ENCODE measurements at places on chromosomes 13 and 19.

- no peak for DNase-seq
Observed at GRCh38 chr13:78102121-78102677, 183.6 kb upstream of the EDNRB start.

- no peak for DNase-seq
Observed at GRCh38 chr13:33636955-33637670, 180.8 kb upstream of the RFC3 start.

DNA sequence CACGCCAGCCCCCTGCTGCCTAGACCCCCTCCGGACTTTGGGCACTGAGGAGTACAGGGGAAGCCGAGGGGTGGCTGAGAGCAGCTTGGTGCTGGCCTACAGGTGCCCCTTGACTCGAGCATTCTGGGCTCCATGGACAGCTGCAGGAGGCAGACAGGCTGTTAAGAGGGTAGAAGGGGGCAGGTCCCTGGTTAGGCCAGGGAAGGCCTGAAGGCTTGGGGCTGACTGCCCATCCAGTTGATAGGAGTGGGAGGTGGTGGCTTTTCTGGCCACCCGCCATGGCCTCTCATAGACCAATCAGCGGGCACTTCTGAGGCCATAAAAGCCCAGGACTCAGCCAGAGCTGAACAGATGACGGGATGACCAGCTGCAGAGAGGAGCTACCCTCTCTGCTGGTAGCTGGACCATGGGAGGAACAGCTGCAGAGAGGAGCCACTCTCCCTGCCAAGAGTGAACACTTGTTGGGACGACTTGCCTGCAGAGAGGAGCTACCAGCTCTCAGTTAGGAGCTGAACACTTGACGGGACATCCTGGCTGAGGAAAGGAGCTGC is 10.7 kb upstream of the SUPT20H start:
- no peak for DNase-seq

GRCh38 chr13:35848336-35849255 is 282.6 kb downstream of the DCLK1 start:
- DNase-seq = no peak

- peak; percentile 78 for DNase-seq
Observed at GRCh38 chr13:109785141-109785891, 1.1 kb downstream of the IRS2 start.

- DNase-seq = no peak
Observed at GRCh38 chr19:17180997-17181702, 34.0 kb upstream of the USE1 start.

DNA sequence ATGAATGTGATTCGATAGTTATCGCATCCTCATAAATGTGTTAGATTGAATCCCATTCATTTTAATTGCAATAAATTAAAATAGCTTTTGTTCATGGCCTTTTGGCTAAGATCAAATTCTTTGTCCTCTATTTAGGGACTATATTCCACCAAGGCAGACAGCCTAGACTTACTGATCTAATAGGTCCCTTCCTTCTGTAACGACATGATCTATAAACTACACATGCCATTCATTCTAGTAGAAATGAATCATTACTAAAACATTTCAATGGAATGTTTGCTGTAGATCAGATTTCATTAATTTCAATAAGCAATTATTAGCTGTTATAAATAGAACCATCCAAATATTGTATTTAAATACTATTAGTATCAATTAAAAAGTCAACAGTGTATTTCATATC is 526.6 kb upstream of the KLHL1 start:
- no peak for DNase-seq

DNA sequence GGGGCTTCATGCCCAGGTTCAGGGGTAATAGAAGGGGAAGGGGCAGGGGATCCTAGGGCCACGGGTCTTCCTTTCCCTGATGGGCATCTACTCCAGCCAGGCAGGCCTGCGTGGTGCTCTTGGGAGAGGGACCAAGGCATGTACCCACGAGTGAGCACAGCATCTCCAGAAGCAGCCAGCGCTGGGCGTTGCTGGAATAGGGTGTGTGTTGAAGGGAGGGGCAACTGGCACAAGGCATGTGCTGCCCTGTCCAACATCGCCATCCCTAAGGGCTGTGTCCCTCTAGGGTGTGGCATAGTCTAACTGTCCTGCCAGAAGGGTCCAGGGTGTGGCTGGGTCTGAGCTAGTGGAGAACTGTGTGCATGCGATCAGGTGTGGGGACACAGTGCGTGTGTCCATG is 2.9 kb downstream of the NOTCH3 start:
- no peak for DNase-seq

DNA sequence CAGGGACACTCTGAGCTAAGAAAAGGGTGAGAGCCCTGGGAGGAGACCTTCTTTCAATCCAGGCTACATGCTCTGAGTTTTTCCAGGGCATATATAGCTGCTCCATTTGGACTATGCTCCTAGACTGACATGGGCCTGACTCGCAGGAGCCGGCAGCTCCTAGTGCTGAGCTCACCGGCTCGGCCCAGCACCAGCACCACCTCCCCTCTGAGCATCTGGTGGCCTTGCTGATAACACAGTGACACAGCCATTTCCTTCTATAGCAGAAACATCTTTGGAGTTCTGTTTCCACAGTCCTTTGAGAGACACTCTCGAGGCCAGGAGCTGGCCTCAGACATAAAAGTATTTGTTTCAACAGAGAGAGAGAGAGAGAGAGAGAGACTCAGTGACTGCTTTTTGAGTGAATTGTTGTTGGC is 184.9 kb downstream of the TM9SF2 start:
- DNase-seq = no peak

DNA sequence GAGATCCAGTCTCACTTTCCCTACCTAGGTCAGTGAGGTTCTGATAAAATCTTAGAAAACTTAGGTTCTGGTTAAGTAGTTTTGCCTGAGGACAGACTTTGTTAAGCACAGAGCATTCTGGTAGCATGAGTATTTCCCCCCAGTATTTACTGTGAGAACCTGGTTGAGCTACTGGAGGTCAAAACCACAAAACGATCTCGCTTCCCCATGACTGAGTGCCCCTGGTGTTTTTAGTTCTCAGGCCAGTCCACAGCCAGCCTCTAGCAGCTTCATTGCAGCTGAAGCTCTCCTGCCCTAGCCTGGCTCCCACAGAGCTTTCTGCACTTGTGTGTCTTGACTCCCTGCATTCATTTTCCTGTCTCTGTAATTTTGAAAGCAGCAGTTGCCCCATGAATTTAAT is 1138.2 kb downstream of the UQCRFS1 start:
- no peak for DNase-seq

GRCh38 chr13:113176280-113176679 is 17.8 kb downstream of the PROZ start:
- no peak for DNase-seq

DNA sequence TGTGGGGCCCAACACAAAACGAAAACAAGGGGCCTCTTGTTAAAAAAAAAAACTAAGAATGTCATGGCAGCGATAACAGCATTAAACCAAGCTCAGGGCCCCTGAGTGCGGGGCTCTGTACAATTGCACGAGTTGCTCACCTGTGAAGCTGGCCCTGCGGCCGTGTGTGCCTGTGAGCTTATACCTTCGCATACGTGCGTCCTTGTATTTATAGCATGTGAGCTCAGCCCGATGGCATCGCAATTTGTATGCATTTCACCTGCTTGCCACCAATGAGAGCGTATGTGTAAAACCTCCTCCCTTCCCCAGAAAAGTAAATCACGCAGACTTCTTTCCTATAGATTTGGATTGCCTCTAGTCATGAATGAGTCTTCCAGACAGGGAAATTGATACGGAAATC is 17.1 kb downstream of the HNRNPM start:
- no peak for DNase-seq

DNA sequence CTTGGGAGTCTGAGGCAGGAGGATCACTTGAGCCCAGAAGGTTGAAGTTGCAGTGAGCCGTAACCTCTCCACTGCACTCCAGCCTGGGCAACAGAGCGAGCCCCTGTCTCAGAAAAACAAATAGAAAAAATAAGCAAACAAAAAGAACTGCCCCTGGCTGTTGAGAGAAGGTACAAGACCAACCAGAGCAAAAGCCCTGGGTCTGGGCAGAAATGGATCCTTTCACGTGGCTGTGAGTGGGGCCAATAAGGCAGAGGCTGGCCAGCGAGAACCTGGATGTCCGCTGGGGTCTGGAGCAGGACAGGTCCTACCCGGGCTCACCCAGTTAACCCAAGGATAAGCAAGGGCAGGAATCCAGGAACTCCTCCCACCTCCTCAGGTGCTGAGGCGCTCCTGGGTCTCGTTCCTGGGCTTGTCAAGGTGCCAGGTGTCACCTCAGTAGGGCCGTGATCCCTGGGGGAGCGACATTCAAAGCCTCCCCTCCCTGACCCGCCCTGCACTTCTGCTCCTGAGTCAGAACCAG is 4.7 kb upstream of the SLC5A5 start:
- DNase-seq = no peak

DNA sequence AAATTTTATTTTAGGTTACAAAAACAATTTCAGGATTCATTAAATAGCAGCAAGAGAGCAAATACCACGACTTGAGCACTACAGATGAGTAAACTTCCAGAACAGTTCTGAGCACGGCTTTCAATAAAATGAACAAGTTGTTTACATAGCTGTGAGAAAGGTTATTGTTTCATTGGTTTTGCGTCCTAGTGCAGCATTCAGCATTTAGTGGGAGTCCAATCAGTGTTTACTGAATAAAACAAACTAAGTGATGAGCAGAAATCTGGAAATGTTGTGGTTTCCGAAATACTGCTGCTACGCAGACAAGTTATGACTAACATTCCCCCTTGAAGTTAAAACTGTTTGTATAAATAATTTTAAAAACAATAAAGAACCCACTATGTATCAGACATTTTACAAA is 251.5 kb upstream of the STARD13 start:
- DNase-seq = no peak

DNA sequence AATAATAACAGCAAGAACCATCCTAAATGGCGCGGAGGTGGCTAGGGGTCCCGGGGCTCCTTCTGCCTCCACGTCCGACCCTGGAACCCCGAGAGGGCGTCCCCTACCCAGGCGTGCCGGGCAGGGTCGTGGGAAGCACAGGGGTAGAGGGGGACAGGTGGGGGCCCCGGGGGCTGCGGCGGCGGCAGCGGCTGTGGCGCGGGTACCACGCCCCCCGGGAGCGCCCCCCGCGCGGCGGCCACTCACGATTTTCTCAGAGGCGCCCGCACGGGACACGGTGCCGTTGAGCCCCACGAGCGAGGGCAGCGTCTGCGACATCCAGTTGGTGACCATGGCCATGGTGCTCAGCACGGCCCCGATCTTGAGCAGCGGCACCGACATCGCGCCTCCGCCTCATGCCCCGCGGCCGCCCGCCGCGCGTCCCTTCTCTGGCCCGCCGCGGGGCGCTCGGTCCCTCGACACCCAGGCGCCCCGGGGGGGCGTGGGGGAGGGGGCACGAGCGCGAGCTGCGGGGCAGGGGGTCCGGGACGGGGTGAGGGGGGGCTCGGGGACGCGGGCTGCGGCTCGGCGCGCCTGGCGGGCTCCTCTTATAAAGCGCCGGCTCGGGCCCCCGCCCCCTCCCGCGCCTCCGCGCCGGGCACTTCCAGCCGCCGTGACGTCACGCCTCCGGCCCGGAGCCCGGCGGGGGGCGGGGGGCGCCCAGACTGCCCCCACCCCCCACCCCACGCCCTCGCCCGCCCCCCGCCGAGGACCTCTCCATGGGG is 22.9 kb downstream of the OLFM2 start:
- DNase-seq = no peak

DNA sequence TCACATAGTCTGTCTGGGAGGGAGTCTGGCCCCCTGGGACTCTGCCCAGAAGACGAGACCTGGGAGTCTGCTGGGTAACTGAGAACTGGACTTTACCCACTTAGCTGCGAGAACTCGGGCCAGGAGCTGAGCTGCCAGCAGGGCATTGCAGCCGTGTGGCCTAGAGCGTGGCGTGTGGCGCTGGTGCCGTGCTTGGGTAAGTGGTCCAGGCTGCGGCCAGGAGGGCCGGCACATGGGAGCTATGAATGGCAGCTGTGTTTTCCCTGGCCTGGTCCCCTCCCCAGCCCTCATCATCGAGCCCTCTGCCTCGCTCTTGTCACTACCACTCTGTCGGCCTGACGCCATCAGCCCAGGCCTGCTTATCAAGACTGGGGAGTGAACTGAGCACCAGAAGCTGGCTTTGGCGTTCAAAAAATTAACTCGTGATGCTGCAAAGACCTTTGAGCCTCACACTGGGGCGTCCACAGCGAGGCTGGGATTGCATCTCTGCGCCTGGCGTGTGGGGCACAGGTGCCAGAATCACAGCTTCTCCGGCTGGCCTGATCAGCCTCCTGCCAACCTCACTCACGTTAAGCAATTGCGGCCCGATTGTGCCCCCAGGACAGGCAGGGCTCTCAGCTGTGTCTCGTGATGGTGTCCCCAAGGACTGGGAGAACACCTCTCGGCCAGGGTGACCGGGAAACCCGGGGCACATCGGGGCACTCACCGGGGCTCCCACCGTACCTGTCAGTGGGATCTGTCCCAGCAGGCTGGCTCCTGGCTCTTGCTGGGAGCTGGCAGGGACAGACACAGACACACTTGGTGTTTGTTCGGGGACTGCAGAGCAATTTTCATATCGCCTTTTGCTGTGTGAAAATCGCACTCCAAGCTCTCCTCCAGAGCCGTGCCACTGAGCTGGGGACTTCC is 85.9 kb downstream of the KDM4B start:
- no peak for DNase-seq

- DNase-seq = no peak
Observed at GRCh38 chr19:6730153-6730804, 7.1 kb downstream of the GPR108 start.

- DNase-seq = no peak
Observed at GRCh38 chr19:53881482-53882390, at the start of gene PRKCG. PRKCG (plus strand) TSS chr19:53882197; CDS start chr19:53882495, 298 bp downstream.

DNA sequence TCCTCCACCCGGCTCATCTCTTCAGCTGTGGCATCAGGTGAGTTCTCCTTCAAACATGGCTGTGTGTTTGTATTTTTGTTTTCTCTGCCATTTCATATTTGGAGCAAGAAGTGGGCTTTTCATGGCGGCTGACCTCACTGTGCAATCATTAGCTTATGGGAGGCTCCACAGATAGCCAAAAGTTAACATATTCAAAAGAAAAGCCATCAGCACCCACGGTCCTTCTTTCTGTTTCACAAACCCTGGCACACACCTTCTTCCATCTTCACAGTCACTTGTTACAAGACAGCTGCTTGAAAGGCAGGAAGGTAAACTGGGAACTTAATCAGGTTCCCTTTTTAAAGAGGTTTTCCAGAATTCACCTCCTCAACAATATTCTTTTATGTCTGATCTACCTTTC is 69.3 kb upstream of the ATP12A start:
- DNase-seq = no peak

- no peak for DNase-seq
Observed at GRCh38 chr19:29290853-29291252, 77.9 kb upstream of the UQCRFS1 start.

GRCh38 chr19:16624236-16624635 is 3.8 kb downstream of the MED26 start:
- DNase-seq = no peak
